Spleen (tissue), 13 donors: ENCODE measurements at places on chromosomes 2 and 18. TPM values are rescaled to one million over a fixed set of nuclear protein-coding genes. Genes with fewer than 3 reads are reported as not detected.

Gene RNF152
- total RNA-seq = 3.1 TPM

Gene PSD4
- 154 TPM for total RNA-seq

Gene MC4R
- not detected for total RNA-seq

Gene MEP1B
- not detected for total RNA-seq

Gene FAM117B
- 18.7 TPM for total RNA-seq

Gene ST6GAL2
- not detected for total RNA-seq

Gene MFF
- 126 TPM for total RNA-seq

Gene TEKT4
- total RNA-seq = not detected

Gene CBLN2
- not detected for total RNA-seq

Gene ELOA2
- total RNA-seq = not detected

Gene ATOH8
- total RNA-seq = 28.3 TPM

Gene ZNG1B
- 45.1 TPM for total RNA-seq

Gene NT5DC4
- total RNA-seq = 3.1 TPM

Gene NPHP1
- 4.6 TPM for total RNA-seq

Gene PDE11A
- 1.2 TPM for total RNA-seq

Gene SLC38A11
- 27.9 TPM for total RNA-seq
